A549 treated with Hydrocortisone at 1 μM for 4 hours (cell line): ENCODE measurements at places on chromosomes 4 and X. TPM values are rescaled to one million over a fixed set of nuclear protein-coding genes. Genes with fewer than 3 reads are reported as not detected.

CD38 gene
- total RNA-seq = 11.0 to 15.4 TPM (median 13.4 TPM) in 5 replicates

ARR3 gene
- not detected in 5 replicates for total RNA-seq

ADAMTS3 gene
- not detected in 5 replicates for total RNA-seq

MAGEA11 gene
- 0.06 TPM in 1 of 5 replicates, not detected in the others for total RNA-seq

CFAP299 gene
- not detected in 5 replicates for total RNA-seq

HSFX1 gene
- total RNA-seq = 0.13 to 0.35 TPM (median 0.31 TPM) in 5 replicates

GRXCR1 gene
- not detected in 5 replicates for total RNA-seq

NOX1 gene
- 0.05 to 0.15 TPM (median 0.10 TPM) in 4 of 5 replicates, not detected in the other for total RNA-seq

NRK gene
- total RNA-seq = not detected in 5 replicates

TRPC5OS gene
- total RNA-seq = not detected in 5 replicates

ATG4A gene
- total RNA-seq = 7.4 to 10.2 TPM (median 7.9 TPM) in 5 replicates

RAB39B gene
- 0.65 to 0.93 TPM (median 0.73 TPM) in 5 replicates for total RNA-seq

LRRC66 gene
- 0.07 to 0.14 TPM (median 0.09 TPM) in 5 replicates for total RNA-seq
